ENCODE measurements at places on chromosomes 1 and 21. TPM values are rescaled to one million over a fixed set of nuclear protein-coding genes. Genes with fewer than 3 reads are reported as not detected.

- H3K36me3 ChIP-seq: no peaks in the 10 kb centered on the region
- H3K27ac ChIP-seq: no peak overlapping the region
- H3K4me1 ChIP-seq: peaks cover 12% of the 10 kb centered on the region
- H3K27me3 ChIP-seq: no peaks in the 10 kb centered on the region
Observed at GRCh38 chr21:39033878-39034589, 149.2 kb downstream of the PSMG1 start.

DNA sequence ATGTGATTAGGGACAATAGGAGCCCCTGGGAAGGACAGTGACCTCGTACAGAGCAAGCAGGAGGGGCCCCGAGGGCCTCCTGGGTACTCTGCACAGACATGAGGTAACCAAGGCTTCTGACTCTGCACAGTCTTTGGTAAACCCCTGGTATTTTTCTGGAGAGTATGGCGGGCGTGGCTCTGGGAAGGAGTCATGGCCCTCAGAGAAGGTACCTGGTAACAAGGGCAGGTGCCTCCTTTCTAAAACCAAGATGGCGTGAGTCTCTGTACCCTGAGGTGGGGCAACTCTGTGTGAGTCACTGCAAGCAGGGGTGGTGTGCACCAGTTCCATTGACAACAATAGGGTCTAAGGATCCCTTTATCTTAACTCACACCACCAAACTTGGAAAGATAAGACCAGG is 39.9 kb upstream of the SLC19A1 start:
- DNase-seq: no peak
- H3K27ac ChIP-seq: no peak overlapping the region
- H3K4me3 ChIP-seq: no peak overlapping the region
- no peaks in the 10 kb centered on the region for H3K36me3 ChIP-seq
- H3K27me3 ChIP-seq: peaks cover 10% of the 10 kb centered on the region

- no peak overlapping the region for H3K27ac ChIP-seq
- no peak overlapping the region for H3K4me3 ChIP-seq
- H3K4me1 ChIP-seq: peaks cover 16% of the 10 kb centered on the region
- H3K27me3 ChIP-seq: no peaks in the 10 kb centered on the region
- DNase-seq: no peak
Observed at GRCh38 chr1:51070011-51070410, 32.0 kb upstream of the C1orf185 start.

Gene CELA2B
- not detected for total RNA-seq

Gene DMRTA2
- total RNA-seq: not detected

DNA sequence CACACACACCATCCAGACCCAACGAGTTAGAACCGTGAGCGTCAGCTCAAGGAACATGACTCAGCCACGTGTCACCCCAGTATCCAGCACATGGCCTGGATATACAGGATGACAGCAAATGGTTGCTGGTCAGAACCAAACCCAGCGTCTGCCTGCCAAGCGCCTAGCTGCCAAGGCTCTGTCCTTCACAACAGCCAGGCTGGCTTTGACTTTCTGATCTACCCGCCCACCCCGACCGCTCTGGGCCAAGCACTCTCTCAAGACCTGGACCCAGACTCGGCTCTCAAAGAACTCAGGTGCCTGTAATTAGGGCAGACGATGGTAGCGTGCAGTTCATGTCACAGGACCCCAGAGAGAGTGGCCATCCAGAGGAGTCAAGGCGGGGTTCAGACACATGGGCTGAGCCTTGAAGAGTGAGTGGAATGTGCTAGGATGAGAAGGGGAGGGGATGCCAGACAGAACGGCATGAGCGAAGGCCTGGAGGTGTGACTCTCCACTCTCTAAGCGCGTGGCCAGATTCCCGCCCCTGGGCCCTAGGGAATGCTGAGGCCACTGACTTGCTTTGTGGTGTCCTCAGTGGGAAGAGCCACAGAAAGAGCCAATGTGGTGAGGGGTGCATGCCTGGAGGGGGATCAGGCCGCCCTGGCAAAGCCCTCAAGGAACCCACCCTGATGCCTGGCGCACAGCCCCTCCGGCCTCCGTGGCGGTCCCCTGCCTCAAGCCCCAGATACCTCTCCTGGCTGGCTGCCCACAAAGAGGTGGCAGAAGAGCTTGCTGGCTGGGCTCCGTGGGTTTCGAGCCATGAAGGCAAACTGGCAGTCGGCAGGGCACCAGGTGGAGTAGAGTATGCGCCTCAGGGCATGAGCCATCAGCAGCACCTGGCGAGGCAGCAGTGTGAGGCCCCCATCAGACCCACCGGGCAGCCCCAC is 7.0 kb downstream of the SH2D5 start:
- H3K27me3 ChIP-seq: peaks cover 12% of the 10 kb centered on the region
- H3K4me3 ChIP-seq: no peak overlapping the region
- H3K36me3 ChIP-seq: no peaks in the 10 kb centered on the region
- no peaks in the 10 kb centered on the region for H3K4me1 ChIP-seq
- H3K27ac ChIP-seq: no peak overlapping the region

DNA sequence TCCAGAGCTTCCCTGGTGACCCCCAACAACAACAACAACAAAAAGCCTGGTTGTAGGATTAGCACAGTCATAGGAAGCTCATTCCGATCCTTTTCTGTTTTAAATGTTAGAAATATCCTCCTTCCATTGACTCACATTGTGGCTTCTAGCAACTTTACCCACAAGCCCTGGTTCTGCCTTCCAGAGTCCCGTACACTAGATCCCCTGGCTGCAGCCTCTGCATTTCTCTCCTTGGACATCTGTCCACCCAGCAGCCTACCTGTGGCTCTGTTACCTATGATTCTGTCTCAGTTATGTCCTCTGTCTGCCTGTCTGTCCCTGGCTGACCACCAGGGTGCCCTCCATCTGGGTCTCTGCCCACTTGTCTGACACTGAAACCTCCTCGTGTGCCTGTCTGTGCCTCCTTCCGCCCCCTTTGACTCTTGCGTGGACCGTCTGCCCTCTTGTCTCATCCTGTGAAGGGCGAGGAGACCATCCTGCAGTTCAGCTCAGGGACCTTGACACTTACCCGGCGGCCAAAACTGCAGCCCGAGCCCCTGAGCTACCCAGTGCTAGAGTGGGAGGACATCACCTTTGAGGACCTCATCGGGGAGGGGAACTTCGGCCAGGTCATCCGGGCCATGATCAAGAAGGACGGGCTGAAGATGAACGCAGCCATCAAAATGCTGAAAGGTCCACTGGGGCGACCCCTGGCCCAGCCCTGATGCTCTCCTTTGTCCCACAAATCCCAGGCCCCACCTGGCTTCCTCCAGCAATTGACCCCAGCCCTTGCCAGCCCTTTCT is 16.1 kb downstream of the TIE1 start:
- no peaks in the 10 kb centered on the region for H3K4me1 ChIP-seq
- H3K27me3 ChIP-seq: no peaks in the 10 kb centered on the region
- peak; percentile 41 for DNase-seq
- no peak overlapping the region for H3K27ac ChIP-seq

DNA sequence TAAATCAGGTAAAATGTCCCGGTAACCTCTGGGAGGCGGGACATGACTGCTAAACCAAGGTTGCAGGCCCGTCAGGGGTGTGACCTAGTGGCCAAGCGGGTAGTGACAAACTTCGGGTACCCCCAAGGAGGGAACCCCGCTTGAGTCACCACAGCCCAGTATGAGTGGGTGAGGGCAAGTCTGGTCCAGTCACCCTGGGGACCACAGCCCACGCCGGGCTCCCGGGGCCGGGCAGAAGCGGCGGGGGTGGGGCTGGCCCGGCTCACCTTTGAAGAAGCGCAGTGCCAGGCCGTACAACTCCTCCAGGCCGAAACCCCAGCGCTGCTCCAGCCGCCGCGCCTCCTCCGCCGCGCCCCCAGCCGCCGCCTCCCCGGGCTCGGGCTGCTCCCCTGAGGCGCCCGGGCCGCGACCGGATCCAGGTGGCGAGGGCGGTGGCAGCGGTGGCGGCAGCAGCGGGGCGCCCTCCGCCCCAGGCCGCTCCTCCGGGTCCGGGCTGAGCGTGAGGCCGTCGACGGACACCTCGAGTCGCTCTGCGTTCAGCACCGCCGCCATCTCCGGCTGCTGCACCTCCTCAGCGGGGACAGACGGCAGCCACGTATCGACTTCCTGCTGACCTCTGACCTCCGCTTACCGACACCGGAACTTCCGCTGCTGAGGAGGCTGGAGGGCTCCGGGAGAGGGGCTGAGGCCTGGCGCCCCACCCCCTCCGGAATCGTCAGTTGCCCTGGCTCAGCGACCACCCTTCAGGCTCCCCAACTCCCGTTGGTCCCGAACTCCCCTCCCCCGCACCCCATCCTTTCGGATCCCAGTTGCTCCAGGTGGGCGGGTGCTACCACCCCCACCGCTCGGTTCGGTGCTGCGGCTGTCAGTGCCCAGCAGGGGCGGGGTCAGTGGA is at the start of gene ACBD3:
ACBD3 (minus strand) TSS at position 618 of the 895 bp plus-strand sequence; CDS start at position 552, 66 bp downstream.
- peak within 1 kb of the TSS; percentile 94 for H3K4me3 ChIP-seq
- peak within 1 kb of the TSS; percentile 95 for H3K27ac ChIP-seq
- peaks cover 3% of the 10 kb centered on the region for H3K36me3 ChIP-seq

GRCh38 chr1:115556236-115556635 is 85.5 kb upstream of the VANGL1 start:
- no peaks in the 10 kb centered on the region for H3K27me3 ChIP-seq
- no peak for DNase-seq
- H3K36me3 ChIP-seq: no peaks in the 10 kb centered on the region

GRCh38 chr1:183831311-183831710 is 26.4 kb downstream of the RGL1 start:
- H3K4me1 ChIP-seq: no peaks in the 10 kb centered on the region
- H3K4me3 ChIP-seq: no peak overlapping the region
- H3K27ac ChIP-seq: no peak overlapping the region
- H3K27me3 ChIP-seq: no peaks in the 10 kb centered on the region

- H3K27ac ChIP-seq: no peak overlapping the region
- peaks cover 40% of the 10 kb centered on the region for H3K27me3 ChIP-seq
- no peaks in the 10 kb centered on the region for H3K36me3 ChIP-seq
Observed at GRCh38 chr1:202270871-202271326, 70.8 kb downstream of the UBE2T start.

GRCh38 chr1:200373811-200374231 is 36.0 kb downstream of the ZNF281 start:
- H3K4me1 ChIP-seq: peaks cover 65% of the 10 kb centered on the region
- no peak for DNase-seq
- no peaks in the 10 kb centered on the region for H3K27me3 ChIP-seq

DNA sequence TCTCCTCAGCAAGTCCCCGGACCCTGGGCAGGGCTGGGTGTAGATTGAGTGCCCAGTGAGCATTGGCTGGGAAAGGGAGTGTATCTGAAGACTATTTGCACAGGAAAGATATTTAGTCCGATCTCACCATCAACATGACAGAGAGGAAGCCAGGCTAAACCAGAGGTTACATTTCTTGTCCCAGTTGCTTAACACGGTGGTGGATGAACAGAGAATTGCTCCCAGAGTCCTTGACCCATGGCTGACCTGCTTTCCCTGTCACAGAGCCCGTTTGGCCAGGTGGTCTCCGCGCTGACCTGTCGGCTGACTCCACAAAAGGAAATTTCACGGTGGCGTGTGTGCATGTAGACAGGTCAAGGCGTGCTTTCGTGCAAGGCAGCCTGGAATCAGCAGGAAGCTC is 83.5 kb downstream of the BEND5 start:
- peaks cover 5% of the 10 kb centered on the region for H3K27me3 ChIP-seq
- H3K4me1 ChIP-seq: no peaks in the 10 kb centered on the region
- H3K27ac ChIP-seq: no peak overlapping the region
- no peak overlapping the region for H3K4me3 ChIP-seq
- no peaks in the 10 kb centered on the region for H3K36me3 ChIP-seq

Gene VWA5B1
- total RNA-seq: not detected

GRCh38 chr1:203335503-203335902 is 15.4 kb downstream of the FMOD start:
- no peak overlapping the region for H3K27ac ChIP-seq
- H3K36me3 ChIP-seq: no peaks in the 10 kb centered on the region
- H3K27me3 ChIP-seq: peaks cover 13% of the 10 kb centered on the region
- no peak overlapping the region for H3K4me3 ChIP-seq

DNA sequence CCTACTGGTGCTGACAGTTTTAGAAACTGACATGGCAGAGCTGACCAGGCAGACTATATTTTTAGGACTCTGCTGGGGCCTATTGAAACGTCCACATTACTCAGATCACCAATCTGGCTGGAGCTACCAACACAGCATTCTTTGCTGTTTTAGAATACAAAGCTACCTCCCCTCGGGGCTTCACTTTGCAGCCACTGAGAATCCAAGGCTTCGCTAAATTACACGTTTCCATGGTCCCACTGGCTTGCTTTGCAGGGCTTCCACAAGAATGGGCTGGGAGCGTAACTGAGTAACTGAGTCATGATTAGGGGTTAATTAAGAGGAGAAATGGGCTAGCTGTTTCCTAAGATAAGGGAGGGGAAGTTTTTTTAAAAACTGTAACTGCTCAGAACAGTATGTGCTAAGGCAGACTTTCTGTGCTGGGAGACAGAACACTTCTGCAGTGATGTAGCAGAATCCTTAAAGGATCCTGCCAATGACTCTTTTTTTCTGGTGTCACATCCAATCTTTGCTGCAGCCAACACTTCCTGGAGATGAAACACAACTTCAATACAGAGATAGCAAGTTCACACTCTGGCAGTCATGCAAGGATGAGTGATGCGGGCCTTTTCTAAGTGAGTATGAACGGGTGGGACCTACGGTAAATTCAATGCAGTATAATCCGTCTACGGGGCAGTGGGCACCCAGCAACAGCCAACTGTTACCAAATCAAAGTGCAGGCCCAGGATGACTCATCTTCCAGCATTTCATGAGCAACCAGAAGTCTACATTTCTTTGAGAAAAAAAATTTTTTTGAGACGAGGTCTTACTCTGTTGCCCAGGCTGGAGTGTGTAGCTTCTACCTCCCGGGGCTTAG is 21.5 kb downstream of the NDUFS5 start:
- peak overlapping the region; percentile 98 for H3K27ac ChIP-seq
- H3K27me3 ChIP-seq: no peaks in the 10 kb centered on the region
- no peaks in the 10 kb centered on the region for H3K36me3 ChIP-seq
- peaks cover 20% of the 10 kb centered on the region for H3K4me1 ChIP-seq

GRCh38 chr1:77538956-77539518 is 143.4 kb downstream of the ZZZ3 start:
- H3K27me3 ChIP-seq: no peaks in the 10 kb centered on the region
- H3K27ac ChIP-seq: peak overlapping the region; percentile 99
- DNase-seq: peak; percentile 94
- peaks cover 86% of the 10 kb centered on the region for H3K4me1 ChIP-seq
- H3K36me3 ChIP-seq: no peaks in the 10 kb centered on the region
- H3K4me3 ChIP-seq: peak overlapping the region; percentile 47

- peak; percentile 86 for DNase-seq
- H3K4me1 ChIP-seq: peaks cover 45% of the 10 kb centered on the region
- no peak overlapping the region for H3K4me3 ChIP-seq
- peaks cover 32% of the 10 kb centered on the region for H3K36me3 ChIP-seq
- H3K27me3 ChIP-seq: no peaks in the 10 kb centered on the region
Observed at GRCh38 chr1:223776075-223776814, 63.9 kb downstream of the CAPN2 start.

DNA sequence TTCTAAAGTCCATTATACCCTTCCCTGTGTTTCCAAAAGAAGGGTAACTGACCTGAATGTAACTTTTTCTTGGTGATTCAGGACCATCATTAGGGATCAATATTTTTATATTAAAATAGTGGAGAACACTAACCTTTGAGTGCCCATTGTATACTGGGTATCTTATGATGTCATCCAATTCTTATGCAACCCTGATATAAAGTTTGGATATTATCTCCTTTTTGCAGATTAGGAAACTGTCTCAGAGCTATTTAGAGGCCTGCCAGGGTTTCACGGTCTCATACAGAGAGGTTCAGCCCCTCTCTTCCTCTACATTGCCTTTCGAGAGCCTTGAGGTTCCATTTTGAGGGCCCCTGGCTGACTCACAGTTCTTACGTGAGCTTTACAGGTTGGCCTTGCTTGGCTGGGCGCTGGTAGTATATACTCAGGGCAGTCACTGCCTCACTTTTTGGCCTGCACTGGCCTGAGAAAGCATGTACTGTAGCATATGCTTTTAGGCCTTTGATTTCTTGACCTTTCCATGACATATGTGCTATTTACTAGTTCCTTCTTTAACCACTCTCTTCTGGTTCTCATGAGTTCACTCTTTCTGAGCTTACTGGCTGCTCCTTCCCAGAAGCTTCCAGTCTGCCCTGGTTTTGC is 15.7 kb upstream of the FOXO6 start:
- no peaks in the 10 kb centered on the region for H3K27me3 ChIP-seq
- H3K27ac ChIP-seq: no peak overlapping the region
- H3K36me3 ChIP-seq: no peaks in the 10 kb centered on the region
- no peaks in the 10 kb centered on the region for H3K4me1 ChIP-seq
